ENCODE measurements at places on chromosomes 12 and 14.

- no peak for DNase-seq
Measured at GRCh38 chr14:77303417-77304156, 17.1 kb downstream of the POMT2 start.

DNA sequence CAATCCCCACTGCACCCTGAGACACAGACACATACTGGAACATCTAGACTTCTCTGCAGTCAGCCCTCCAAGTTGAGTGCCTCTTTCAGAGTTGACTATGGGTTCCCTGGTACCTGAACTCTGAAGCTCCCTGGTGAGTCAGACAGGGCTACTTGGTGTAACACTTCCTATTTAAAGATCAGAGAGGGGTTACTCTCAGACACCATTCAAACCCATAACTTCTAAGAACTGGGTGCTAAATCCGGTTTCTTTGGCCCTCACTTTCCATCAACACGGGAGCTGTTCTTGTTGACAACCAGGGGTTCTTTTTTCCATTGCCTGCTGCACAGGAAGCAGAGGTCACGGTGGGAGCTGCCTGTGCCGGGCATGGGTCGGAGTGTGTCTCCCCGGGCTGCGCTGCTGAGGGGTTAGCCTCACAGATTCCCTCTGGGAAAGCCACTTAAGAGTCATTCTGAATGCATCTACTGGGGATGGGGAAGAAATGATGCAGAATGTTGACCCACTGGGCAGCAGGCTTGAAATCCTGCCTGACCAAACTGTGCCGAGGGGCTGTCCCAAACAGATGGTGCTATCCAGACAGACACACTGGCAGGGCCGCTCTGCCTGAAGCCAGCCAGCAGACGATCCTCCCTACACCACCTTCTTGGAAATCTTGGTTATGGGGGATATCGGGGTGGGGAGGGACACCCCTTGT, 74.1 kb downstream of the PITPNM2 start:
- DNase-seq, result peak; percentile 19

DNA sequence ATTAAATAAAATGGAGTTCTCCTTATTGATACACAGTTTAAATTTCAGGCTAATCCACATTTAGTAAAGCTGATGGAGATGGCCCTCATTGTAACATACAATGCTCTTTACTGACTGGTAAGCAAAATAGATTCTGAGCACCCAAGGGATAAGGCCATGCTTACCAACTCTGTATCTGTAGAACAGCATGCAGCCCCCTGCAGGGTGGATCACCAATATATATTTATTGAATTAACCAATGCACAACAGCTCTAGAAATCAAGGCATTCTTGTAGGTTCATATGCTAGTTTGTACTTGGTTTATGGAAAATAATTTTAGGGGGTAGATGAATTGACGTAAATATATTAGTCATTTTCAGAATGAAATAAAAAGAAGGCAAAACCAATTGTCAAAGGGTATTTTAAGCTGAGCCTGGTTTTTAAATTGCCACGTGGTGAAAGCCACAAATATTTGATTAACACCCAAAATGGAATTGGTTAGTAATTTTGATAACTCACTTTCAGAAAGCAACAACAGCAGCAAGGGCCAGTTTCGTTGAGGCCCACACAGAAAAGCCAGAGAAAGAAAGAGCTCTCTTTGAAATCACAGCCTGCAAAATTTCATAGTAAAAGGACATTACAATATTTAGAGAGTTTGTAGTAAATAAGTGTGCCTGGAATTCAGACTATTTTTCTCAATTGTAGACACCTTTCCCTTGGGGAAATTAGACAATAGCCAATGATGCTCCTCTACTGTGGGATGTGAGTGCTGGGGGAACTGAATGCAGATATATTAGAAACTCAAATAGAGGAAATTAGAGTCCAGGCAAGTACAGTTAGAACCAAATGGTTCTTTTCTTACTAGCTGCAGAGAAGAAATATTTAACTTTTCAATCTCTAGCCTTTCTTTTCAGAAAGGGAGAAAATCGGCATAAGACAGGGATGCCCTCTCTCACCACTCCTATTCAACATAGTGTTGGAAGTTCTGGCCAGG, 216.2 kb upstream of the ABCD2 start:
- DNase-seq, result no peak

DNA sequence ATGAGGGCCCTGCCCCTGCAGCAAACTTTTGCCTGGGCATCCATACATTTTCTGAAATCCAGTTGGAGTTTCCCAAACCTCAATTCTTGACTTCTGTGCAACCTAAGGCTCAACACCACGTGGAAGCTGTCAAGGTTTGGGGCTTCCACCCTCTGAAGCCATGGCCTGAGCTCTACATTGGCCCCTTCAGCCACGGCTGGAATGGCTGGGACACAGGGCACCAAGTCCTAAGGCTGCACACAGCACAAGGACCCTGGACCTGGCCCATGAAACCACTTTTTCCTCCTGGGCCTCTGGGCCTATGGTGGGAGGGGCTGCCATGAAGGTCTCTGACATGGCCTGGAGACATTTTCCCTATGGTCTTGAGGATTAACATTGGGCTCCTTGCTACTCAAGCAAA, 266.3 kb downstream of the LRIG3 start:
- DNase-seq, result no peak

- DNase-seq, result no peak
Measured at GRCh38 chr14:101873076-101873825, 91.1 kb upstream of the DYNC1H1 start.

DNA sequence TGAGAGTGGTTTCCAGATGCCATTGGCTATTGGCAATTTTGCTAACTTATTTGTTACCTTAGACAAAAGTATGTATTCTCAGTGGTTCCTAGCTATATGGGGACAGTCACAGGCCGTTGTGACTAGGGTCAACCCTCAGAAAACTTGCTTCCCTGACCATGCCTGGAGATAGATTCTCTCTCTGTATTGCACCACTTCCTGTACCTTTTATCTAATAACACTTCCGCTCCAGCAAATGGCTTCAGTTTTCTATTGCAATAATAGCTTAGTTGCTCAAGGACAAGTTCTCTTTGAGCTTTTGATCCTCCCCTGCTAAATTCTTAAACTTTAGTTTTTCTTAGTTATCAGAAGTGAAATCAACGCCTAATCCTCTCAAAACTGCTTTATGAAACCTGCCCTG, 338.0 kb downstream of the RMST start:
- DNase-seq, result no peak

DNA sequence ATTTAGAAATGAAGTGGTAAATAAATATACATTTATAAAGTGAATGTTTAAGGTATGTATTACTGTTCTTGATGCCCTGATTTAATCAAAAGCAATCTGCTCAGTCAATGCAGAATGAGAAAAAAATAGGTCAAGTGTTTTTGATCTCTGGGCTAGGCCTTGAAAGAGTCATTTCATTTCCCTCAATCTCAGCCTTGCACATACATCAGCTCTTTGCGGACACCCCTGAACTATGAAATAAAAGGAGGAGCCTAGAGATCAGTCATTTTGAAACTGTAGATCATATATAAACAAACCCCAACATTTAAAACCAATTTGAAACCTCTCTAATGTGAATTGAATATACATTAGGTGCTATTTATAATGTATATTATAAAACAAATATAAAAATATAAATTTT, 42.5 kb downstream of the ATG2B start:
- no peak for DNase-seq

DNA sequence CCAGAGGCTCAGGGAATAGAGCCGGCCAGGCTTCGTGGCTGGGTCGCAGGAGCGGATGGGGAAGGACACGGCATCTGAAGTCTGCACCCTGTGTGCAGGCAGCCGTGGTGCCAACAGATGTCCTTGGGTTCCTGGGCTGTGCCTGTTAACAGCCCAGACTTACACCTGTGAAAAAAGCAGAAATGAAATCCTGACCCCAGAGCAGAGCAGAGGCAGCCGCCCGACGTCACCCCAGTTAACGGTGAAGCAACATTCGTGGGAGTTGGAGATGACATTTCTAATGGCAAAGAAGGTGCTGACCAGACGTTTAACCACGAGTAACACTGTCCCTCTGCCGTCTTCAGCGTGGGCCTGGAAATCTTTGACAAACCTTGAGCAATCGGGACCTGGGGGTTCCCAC, 200.3 kb upstream of the DIO3 start:
- DNase-seq, result peak; percentile 68

DNA sequence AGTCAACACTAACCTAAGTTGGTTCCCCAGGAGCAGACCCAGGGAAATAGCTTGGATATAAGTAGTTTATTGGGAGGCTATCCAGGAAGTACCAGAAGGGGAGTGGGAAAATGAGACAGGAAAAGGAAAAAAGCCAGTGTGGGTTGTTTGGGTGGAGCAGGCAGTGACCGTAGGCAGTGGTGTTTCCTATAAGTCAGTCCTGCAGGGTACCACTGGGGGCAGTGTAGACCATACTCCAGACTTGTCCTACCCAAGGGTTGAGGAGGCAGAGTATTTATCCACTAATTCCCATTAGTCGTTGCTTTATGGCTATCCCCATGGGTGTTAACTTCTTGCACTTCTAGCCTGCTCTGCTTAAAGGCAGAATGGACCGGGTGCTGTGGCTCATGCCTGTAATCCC, 6.4 kb upstream of the CCDC60 start:
- no peak for DNase-seq

DNA sequence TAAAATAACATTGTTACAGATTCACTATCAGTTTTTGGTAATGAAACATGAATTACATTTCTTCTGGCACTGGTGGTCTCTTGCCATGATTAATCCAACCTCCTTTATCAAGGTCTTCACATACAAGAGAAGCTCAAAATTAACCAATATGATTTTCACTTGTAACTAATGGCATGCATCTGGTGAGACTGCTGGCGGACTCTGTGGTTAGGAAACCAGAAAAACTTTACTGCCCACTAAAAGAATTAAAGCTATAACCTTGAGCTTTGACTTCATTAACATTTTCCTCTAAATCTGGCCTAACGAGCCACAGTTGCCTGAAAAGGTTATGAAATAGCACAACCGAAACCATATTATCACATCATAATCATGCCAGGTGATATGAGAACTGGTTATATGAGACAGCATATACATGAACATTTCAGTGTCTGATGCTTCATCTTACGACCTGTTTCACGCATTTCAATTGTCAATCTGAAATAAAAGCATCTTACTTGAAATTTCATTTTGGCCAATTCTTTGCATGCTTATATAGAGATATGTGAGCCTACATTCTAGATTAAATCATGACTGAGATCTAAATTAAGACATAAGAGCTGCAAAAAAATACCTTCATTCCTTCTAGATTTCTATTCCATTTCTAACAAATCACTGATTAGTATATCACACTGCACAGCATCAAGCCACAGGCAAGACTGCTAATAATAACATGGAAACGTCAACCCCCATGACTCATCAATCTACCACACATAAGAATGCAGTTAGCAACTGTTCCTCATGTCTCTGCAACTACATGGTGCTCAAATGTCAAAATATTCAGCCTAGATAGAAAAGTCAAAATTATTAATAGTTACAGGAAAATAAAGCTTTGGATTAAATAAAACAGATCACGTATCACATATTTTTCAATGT, 89.3 kb downstream of the OSBPL8 start:
- no peak for DNase-seq

GRCh38 chr14:58878439-58879139, 240.8 kb downstream of the DACT1 start:
- DNase-seq, result no peak

DNA sequence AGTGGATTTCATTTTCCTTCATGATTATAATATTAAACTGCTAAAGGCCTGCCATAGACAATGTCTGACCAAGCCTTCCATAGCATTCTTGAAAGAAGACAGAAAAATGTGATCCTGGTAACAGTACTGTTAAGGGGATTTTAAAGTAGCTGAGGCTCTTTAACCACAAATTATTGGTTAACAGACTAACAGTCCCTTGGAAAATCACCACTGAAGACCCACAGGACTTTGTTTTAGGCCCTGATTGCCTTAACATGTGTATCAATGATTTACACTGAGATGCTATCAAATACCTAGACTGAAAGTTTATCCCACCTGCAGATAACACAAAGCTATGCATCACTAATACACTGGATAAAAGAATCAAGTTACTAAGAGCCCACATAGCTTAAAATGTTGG, 6.0 kb downstream of the KRT79 start:
- DNase-seq, result no peak

- no peak for DNase-seq
Measured at GRCh38 chr14:37202265-37202664, 4.5 kb downstream of the MIPOL1 start.

DNA sequence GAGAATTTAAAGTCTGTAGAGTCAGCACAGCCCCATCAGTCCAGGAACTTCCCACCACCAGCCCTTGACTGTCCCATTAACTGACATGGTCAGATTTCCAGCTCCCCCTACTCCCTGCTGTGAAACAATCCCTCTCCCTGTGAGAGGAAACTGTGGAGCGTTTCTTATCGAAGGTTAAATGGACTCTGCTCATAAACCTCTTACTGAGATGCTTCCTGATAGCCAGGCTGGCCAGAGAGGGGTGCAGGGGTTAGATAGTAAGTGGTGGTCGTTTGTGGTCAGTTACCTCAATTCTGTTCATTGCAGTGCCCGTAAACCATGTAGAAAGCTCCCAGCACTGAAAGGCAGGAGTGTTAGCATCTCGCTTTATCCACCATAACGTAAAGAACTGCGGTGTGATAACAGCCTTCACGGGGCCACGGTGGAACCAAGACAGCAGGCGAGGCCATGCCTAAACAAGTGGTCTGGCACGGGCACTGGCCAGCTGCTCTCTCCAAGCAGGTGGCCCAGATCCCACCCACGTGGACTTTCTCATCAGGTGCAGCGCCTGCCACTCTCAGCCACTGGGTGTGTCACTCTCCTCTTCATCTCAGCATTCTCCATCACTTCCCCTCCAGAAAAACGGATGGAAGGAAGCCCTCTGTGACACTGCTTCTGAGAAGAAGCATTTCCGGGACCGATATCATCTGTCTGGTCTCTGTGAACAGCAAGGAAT, 102.2 kb downstream of the FBXL14 start:
- no peak for DNase-seq

- DNase-seq, result no peak
Measured at GRCh38 chr12:123104809-123105208, 46.1 kb downstream of the PITPNM2 start.
